ENCODE measurements at places on chromosomes 12 and 14. TPM values are rescaled to one million over a fixed set of nuclear protein-coding genes. Genes with fewer than 3 reads are reported as not detected.

The LTBR gene
- total RNA-seq = 106 TPM

The KRT72 gene
- total RNA-seq = not detected

The OR6C76 gene
- total RNA-seq = not detected

- no peak for DNase-seq
These were observed 35.1 kb downstream of the ARF6 start for GRCh38 chr14:49928015-49928414.

GRCh38 chr12:116263844-116264243, 13.6 kb downstream of the MED13L start:
- DNase-seq = no peak

Data from left lobe of liver (tissue), 2 donors.